Lung (tissue), 17 donors: ENCODE measurements at places on chromosomes 7 and 10. TPM values are rescaled to one million over a fixed set of nuclear protein-coding genes. Genes with fewer than 3 reads are reported as not detected.

DNA sequence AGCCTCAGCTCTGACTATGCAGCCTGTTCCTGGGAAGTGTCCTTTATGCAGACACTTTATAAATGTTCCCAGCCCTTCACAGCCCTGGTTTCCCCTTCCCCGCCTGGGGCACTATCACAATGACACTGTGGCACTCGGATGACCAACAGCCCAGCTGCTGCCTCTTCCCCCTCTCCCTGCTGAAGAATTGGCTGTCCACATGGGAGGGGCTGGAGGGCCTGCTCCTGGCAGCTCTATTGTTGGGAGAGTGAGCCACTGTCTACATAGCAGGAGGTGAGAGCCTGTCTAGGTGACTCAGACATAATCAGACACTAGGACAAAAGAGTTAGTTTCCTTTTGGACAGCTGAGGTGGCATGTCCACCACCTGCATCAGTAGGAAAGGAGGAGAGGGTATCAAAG, 437.5 kb downstream of the PLXNA4 start:
- no peak overlapping the region for H3K27ac ChIP-seq
- H3K36me3 ChIP-seq = no peaks in the 10 kb centered on the region
- DNase-seq = no peak
- H3K4me3 ChIP-seq = no peak overlapping the region

- no peaks in the 10 kb centered on the region for H3K27me3 ChIP-seq
- H3K4me1 ChIP-seq = no peaks in the 10 kb centered on the region
- H3K36me3 ChIP-seq = no peaks in the 10 kb centered on the region
- no peak overlapping the region for H3K27ac ChIP-seq
Observed at GRCh38 chr10:61766927-61767326, 104.2 kb downstream of the CABCOCO1 start.

DNA sequence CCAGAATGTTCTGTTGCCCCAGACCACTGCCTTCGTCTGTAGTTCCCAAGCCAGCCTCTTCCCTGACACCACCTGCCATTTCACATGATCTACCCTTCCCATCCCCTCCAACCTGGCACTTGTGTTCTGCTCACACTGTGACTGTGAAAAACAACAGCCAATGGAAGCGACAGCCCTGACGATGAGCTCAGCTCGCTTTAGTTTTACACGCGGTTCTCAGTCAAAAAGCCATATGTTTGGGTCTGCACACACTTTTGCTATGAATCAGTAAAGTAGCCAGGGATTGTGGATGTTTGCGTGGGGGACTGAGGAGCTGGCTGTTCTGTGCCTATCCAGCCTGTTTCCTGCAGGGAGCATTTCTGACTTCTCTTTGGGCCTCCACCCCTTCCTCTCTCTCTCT, 282.7 kb downstream of the WDR11 start:
- no peaks in the 10 kb centered on the region for H3K27me3 ChIP-seq
- no peak for DNase-seq
- no peak overlapping the region for H3K4me3 ChIP-seq
- no peak overlapping the region for H3K27ac ChIP-seq
- peaks cover 29% of the 10 kb centered on the region for H3K4me1 ChIP-seq

GRCh38 chr10:131137223-131137622, 174.3 kb downstream of the TCERG1L start:
- H3K4me1 ChIP-seq = peaks cover 2% of the 10 kb centered on the region
- H3K4me3 ChIP-seq = no peak overlapping the region
- H3K36me3 ChIP-seq = no peaks in the 10 kb centered on the region
- no peak for DNase-seq

Gene LRRC4
- 14.6 TPM for total RNA-seq

Gene HKDC1
- total RNA-seq = 11.1 TPM

GRCh38 chr7:79050603-79051002, 402.9 kb downstream of the MAGI2 start:
- H3K27ac ChIP-seq = no peak overlapping the region
- H3K4me1 ChIP-seq = peaks cover under 1% of the 10 kb centered on the region
- no peak overlapping the region for H3K4me3 ChIP-seq
- H3K36me3 ChIP-seq = no peaks in the 10 kb centered on the region

DNA sequence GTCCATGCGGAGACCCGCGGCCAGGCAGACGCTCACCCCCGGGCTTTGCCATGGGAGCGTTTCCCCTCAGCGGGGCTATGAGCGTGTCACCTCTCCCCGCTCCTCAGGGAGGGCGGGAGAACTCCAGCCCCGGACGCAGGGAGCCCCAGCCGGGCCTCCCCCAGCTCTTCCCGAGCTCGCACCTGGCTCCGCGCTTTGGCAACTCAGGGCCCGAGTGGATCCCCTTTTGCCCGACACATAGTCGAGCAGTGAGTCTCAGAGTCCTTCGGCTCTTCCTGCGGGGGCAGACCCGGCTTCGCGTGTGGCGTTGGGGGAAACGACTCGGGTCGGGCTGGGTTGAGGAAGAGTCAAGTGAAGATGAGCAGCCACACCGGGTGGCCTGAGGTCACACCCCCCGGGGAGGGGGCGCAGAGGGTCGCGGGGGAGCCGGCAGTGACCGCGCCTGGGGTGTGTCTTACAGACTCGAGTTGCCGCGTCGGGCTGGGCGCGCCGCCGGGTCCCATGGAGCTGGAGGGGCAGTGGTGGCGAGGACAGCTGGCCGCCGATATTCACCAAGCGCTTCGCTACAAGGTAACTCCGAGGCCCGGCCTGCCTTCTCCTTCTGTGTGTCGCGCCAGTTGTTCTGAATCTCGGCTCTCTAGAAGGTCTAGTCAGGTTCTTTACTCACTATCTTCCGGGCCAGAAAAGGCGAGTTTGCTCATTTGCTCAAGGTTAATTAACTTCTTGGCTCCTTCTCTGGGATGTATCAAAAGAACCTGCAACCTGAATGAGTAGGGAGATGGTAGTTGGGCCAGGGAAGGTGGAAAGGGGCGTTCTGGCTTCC, 721 bp downstream of the CCNJ start:
- no peaks in the 10 kb centered on the region for H3K4me1 ChIP-seq
- H3K4me3 ChIP-seq = peak overlapping the region; percentile 78
- peak overlapping the region; percentile 93 for H3K27ac ChIP-seq
- DNase-seq = peak; percentile 59
